Activated CD8-positive, alpha-beta memory T cell treated with anti-CD3 and anti-CD28 coated beads for 1 hour (primary cell): ENCODE measurements at places on chromosomes 3 and 15.

DNA sequence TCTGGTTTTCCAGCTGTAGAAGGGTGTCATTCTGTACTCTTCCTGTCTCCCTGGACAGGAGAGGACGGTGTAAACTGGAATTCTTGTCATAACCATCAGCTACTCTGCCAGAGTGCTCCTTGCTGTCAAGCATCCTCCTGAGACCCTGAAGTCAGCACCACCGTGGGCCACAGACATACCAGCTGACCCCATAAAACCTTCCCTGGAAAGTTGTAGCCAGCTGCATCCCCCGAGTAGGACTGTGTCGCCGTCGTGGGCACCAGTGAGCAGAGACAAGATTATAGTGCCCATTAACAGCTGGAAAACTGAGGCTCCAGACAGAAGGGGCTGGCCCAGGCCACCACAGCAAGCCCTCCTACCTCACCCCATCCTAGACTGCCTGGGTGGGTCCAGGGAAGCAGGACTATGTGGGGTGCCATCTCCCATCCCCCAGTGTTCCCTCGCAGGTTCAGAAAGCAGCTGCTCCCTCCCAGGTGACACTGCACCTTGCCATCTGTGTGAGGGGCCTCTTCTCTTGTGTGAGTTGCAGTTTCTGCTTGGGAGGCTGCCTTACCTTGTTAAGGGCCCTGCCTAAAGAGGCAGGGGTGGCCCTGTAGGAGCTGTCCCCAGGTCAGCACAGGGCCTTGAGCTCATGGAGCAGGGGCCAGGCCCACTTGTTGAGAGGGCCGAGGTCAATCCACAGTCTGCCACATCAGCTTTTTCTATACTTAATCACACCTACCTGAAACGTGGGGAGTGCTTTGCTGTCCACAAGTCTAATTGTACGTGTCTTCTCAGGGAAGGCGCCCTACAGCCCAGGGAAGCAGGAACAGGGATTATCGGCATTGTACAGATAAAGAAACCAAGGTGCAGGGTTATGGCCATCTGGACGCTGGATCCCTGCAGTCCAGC is 191.9 kb upstream of the LINGO1 start:
- no peak for DNase-seq

- DNase-seq: no peak
These were observed 10.7 kb downstream of the PDE8A start for GRCh38 chr15:84992157-84992944.

GRCh38 chr3:31770822-31771326 is 210.2 kb downstream of the OSBPL10 start:
- DNase-seq: no peak

DNA sequence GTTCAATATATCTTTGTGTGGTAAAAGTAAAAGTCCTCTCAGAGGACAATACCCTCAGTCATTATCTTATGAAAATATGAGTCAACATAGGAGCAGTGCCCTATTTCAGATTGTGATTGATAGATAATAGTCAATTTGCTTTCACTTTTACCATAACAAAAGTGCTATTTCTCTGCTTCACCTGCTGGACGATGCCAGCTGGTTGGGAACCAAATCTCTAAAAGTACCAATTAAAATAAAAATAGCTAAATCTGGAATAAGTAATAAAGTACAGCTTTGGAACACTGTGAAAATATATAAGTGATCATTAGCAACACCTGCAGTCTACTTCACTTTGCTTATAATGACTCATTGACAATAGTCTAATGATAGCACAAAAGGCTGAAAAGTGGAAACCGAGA is 390.3 kb upstream of the AGTR1 start:
- DNase-seq: no peak

GRCh38 chr3:13346481-13347389 is 73.4 kb downstream of the NUP210 start:
- DNase-seq: peak; percentile 34

GRCh38 chr15:77369168-77369567 is 50.7 kb downstream of the PEAK1 start:
- no peak for DNase-seq

- no peak for DNase-seq
These were observed at the start of gene SLC49A4 for GRCh38 chr3:122794779-122795673. TSS of gene SLC49A4 (plus strand) at chr3:122795069. CDS start at chr3:122795193, 124 bp downstream.

- DNase-seq: no peak
These were observed 4.1 kb downstream of the RCN2 start for GRCh38 chr15:76935620-76936019.

GRCh38 chr15:74326746-74327145 is 40.7 kb downstream of the CYP11A1 start:
- DNase-seq: no peak

GRCh38 chr3:34807611-34808010 is 831.7 kb upstream of the ARPP21 start:
- DNase-seq: no peak

DNA sequence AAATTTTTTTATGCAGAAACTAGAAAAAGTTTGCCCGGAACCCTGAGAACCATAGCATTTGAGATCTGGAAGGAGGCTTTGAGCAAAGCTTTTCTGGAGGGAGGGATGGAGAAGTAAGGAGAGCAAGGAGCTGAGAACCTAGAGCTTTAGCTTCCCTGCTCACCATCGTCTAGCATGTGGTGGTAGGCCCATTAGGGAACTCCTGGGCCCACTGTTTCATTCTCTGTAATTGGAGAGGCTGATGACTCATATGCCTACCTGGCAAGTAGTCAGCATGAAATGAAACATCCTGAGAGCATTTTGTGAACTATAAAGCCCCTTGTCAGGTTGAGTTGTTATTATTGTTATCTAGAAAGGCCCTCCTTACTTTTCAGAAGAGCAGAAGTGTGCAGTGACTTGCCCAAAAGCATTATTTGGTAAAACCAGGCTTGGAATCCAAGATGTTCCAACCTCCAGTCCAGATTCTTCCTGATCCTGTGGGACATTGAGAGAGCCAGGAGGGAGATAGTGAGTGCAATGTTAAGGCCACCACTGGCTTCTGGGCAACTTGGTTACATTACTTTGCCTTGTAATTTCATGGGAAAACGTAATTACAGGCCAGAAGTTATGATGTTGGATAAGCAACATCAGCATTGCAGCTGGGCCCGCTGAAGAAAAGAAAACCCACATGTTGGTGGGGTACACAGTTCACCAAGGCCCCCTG is 104.5 kb upstream of the BFSP2 start:
- no peak for DNase-seq

GRCh38 chr3:125072301-125072700 is 16.5 kb upstream of the HEG1 start:
- no peak for DNase-seq

- no peak for DNase-seq
These were observed 189.8 kb downstream of the PLOD2 start for GRCh38 chr3:145971186-145971585.

GRCh38 chr3:77835921-77836320 is 796.0 kb downstream of the ROBO2 start:
- DNase-seq: no peak

DNA sequence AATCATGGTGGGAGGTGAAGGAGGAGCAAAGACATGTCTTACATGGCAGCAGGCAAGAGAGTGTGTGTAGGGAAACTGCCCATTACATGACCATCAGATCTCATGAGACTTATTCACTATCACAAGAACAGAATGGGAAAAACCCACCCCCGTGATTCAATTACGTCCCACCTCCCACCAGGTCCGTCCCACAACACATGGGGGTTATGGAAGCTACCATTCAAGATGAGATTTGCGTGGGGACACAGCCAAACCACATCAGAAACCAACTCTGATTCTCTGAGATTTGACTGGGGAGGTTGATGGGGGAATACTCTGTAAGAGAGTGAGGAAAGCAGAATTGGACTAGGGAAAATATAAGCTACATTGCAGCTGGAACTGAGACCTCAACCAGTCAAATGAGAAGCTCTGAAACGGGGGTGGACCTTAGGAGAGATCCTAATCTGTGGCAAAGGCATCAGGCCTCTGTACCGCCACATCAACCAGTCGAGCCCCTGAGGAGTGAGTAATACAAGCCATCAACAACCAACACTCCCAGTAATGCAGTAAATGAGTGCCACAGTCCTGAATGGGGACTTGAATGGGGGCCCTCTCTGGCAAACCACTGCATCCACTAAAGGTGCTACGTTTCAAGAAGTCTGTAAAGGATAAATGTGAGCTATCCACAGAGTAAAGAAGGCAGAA is 207.9 kb upstream of the GADL1 start:
- DNase-seq: no peak

GRCh38 chr15:22956257-22956977 is 23.8 kb downstream of the CYFIP1 start:
- no peak for DNase-seq

DNA sequence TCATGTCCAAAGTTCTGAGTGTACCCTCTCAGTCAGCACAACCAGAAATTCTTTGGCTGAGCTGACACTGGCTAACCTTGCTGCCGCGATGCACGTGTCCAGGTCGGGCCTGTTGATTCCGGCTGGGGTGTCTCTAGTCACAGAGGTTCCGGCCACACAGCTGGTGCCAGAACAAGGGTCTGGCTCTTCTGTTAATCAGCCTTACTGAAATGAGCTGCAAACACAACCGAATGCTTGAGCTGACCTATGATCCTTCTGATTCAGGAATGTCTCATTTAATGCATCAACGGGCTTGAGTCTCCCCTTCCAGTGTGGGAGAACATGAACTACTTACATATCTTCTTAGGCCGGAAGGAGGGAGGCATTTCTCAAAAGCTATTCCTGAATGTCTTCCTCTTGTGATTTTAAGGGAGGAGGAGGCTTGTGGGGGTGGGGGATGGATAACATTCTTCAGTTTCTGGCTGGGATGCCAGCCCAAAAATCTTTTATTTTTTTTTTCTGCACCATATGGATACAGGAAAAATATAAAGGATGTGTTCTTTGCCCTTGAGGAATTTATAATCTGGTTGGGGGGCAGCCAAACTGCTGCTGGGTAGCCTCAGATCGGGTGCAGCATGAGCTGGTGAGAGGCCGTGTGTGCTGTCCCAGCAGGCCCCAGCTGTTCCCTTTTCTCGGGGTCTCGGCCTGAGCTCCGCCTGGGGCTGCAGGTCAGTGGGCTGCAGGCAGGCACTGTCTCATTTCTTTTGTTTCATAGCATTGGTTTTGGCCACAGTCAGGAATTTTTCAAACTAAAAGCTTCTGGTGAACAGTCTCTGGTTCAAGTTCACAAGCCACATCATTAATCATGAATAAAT is 319.1 kb upstream of the TBL1XR1 start:
- no peak for DNase-seq

DNA sequence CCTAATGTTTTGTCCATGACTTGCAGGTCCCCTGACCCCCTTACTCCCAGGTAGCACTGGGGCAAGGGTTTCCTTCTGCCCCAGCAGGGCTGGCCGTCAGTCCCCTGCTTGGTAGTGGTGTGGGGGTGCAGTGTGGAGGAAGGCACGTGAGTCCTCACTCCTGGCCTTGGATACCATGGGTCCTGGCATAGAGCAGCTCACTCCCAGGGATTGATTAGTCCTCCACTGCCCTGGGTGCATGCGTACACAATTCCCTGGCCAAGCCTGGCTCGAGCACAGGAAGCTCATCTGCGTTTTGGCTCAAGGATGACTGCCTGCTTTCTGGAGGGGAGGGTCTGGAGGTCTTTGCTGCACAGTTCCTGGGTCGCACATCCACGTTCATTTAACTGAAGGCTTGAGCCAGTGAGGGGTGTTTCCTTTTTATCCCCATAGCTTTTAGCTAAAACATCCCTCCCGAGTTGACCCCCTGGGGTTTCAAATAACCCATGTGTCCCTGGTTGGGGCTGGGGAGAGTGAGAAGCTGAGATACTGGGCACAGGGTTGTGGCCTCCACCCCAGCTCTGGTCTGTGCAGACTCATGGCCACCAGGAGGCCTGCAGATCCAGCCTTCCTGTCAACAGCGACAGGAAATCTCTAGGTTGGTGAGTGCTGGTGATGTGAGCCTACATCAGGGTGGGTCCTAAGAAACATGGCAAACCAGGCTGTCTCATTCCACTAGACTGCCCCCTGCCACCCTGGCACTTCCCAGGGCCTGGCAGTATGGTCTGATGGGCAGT is 11.5 kb downstream of the HEMK1 start:
- no peak for DNase-seq

DNA sequence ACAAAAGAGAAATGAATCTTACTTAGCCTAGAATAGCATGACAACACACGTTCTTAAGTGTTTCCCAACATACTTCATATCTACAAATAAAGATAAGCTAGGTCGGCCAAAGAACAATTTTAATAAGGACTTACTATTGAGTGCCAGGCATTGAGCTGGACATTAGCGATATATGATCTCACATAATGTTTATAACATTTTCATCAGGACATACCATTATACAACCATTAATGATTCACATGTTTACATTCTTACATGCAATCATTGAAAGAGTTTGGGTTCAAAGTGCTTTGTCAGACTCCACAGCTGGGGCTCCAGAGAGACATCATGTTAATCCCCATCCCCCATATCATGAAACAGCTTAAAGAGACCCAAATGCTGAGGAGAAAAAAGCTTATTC is 189.0 kb downstream of the STT3B start:
- DNase-seq: no peak

DNA sequence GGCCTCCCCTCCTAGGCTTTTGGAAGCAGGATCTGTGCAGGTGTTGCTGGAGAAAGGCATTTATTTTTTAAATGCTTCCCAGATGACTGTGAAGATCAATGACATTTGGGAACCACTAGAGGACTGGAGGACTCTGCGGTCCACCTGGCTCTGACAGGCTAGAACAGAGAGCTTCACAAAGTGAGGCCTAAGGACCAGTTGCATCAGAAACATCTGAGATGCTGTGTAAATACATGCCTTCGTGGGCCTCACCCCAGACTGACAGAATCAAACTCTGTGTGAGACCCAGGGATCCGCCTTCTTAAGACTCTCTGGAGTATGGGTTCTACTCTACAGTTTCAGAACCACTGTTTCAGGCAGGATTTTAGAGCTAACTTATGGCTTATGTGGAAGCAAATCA is 105.0 kb upstream of the ICE2 start:
- no peak for DNase-seq

DNA sequence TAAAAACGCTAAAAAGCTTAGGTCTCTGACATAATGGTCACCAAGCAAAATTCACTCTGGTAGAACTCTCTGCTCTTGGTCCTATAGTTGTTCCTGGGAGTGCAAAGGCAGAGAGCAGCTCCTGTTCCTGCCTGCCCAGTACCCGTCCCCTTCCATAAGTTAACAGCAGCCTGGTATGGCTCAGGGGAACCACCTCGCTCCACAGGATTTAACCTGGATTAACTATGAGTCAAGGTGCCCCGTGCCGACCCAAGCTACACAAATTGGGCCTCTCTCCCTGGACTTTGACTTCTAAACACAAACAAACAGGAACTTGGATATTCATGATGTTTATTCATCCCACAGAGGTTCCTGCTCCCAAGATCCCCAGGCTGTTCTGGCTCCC is 32.1 kb downstream of the SCAP start:
- DNase-seq: no peak

GRCh38 chr3:24829011-24829581 is 334.4 kb upstream of the THRB start:
- DNase-seq: no peak

DNA sequence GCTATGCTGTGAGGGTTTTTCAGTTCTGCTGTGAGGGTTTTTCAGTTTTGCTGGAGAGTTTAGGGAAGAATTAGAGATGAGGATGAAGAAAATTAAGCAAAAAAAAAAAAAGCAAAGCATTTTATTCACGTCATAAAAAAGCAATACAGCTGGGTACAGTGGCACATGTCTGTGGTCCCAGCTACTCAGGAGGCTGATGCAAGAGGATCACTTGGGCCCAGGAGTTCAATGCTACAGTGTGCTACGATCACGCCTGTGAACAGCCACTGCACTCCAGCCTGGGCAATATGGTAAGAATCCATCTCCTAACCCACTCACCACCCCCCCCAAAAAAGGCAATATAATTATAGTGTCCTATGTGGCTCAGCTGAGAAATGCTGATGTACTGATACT is 162.7 kb downstream of the MAGI1 start:
- no peak for DNase-seq
